ENCODE measurements at places on chromosomes 3 and 15. TPM values are rescaled to one million over a fixed set of nuclear protein-coding genes. Genes with fewer than 3 reads are reported as not detected.

SLC2A2 gene
- not detected for total RNA-seq

- no peak for DNase-seq
Observed at GRCh38 chr15:95302206-95302605, 1028.3 kb upstream of the NR2F2 start.

DNA sequence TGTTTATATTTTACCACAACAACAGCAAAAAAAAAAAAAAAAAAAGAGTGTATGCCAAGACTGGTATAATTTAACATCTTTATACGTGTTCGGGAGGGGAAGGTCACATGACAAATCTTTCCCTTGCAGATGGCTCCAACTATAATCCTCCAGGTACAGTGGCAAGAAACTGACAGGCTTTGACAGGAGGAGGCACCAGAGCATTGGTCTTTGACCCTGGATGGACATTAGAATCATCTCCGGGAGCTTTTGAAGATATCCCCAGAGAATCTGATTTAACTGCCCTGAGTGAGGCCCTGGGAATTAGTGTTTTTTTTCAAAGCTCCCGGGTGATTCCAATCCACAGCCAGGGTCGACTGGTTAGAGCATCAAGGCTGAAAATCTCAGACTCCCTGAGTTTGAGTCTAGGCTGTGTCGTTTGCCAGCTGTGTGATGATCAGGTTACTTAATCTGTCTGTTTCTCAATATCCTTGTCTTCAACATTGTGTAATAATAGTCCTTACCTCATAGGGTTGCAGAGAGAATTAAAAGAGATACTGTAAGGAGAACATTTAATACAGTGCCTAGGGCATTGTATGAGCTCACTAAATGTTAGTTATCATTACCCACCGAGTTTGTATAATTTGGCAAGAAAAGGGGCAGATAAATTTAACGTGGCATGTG is 8.9 kb upstream of the SEMA5B start:
- DNase-seq = no peak

DNA sequence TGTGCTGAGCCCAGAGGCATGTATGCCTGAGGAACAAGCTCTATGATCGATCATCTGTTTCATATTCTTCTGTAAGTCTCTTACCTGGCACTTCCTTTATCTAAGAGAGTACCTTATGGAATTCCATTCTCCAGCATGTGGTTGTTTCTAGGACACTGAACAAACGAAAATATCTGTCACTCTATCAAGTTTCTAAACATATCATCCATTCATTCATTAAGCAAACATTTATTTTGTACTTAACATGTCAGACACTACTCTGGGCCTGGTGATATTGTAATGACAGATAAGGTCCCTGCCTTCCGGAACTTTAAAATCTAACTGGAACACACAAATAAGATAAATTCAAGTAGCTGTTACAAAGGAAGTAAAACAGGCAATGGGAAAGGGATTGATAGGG is 477.1 kb downstream of the IGSF11 start:
- no peak for DNase-seq
